ENCODE measurements at places on chromosomes 16 and 17. TPM values are rescaled to one million over a fixed set of nuclear protein-coding genes. Genes with fewer than 3 reads are reported as not detected.

The CCDC78 gene
- 18.9 TPM for total RNA-seq

DNA sequence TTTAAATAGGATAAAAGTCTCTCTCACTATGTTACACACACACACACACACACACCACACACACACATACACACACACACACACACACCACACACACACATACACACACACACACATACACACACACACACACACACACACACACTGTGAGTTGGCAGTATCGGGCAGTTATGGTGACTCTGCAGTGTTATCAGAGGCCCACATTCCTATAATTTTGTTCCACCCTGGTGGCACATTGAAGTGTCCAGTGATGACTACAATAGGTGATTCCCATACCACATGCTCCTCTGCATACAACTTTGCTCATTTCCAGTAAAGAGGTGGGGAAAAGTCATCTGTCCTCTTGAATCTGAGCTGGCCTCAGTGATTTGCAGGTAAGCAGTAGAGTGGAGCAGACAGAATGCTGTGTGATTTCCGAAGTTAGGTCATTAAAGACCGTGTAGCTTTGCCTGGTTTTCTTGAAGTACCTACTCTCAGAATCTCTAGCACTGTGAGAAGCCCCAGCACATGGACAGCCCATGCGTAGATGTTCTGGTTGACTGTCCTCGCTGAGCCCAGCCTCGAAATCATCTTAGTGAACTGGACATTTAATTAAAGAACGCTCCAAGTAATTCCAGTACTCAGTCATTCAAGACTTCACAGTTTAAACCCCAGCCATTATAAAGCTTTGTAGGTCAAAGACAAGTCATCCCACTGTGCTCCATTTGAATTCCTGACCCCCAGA, 836.6 kb upstream of the SOX9 start:
- DNase-seq, result no peak

GRCh38 chr17:50220811-50221210, 19.4 kb upstream of the COL1A1 start:
- no peak for DNase-seq

GRCh38 chr17:57370037-57370581, 113.8 kb downstream of the MSI2 start:
- no peak for DNase-seq

DNA sequence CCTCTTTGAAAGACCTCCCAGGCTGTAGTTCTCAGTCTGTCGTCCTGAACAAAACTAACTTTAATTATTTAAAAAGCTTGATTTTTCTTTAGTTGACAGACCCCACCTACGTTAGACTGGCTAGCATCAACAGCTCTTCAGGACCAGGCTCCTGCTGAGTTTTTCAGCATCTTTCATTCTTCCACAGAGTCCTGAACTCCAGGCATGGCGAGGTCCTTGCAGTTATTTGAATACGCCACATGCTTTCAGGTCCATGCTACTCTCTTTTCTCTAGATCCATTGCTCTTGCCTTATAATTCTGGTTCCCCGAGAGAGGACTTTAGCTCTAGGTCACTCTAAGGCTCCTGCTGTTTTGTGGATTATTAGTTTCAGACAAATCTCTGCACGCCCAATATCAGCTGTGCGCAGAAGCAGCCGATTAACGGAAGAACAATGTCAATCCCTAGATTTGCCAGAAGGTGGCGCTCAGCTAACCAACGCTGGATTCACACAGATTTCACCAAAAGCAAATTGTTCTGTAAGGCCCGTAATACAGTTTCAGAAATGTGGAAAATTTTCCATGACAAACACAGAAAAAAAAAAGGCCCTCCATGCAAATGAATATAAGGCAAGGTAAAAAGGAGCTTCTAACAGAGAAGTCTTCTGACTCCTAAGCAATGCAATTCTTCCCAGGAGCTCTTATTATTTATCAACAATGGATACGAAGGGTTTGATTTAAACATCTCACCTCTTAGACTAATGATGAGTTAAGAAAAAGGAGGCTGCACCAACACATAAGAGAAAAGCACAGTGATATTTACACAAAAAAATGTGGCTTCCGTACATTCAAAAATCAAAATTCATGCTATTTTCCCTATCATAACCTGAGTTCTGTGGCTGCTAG, 33.5 kb upstream of the BCO1 start:
- DNase-seq, result no peak

DNA sequence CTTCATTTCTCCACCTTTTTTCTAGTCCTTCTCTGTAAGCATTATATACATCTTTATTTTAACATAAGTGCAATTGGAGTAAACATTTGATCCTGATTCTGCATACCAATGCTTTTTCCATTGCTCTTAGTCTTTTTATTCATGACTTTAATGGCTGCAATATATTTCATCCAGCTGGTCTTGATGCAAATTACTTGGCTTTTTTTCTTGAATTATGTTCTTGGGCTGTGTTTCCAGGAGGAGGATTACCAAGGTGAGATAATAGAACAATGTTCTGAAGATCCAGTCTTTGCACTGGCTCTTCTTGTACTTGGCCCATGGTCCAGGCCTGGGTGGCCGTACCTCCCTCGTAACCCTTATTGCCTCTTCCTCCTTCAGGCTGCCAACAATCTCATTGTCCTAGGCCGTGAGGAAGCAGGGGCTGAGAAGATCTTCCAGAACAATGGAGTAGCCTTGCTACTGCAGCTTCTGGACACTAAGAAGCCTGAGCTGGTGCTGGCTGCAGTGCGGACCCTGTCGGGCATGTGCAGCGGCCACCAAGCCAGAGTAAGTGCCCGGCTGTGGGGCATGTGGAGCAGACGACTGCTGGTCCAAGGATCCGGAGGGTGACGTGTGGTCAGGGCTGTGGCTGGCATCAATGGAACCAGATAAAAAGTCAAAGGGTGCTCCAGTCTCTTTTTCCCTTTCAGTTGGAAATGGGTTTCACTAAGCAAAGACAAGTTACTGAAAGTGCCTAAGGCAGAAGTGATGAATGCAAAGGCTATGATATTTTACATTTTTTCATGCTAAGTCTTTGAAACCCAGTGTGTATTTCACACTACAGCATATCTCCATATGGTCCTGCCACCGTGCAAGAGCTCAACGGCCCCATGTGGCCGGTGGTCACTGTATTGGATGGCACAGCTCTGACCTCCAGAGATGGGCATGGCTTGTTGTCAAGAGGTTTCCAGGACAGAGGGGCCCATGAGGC, 6.9 kb downstream of the UNC45B start:
- DNase-seq, result no peak

- DNase-seq, result no peak
These were observed 8.6 kb downstream of the SARM1 start for GRCh38 chr17:28379814-28380801.

- DNase-seq, result no peak
These were observed 18.5 kb downstream of the CRLF3 start for GRCh38 chr17:30805944-30806456.

DNA sequence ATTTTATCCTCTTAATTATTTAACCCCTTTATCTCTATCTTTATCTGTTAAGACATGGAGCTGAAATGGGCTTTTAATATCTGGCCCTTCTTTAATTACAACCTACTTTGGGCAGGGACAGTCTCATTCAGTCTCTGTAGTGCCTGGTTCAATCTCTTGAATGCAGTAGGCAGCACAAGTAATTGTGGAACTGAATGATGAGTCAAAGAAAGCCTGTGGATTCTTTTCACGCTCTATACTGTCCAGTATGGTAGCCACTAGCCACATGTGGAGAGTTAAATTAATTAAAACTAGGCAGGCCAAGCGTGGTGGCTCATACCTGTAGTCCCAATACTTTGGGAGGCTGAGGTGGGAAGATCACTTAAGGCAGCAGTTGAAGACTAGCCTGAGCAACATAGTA, 9.3 kb downstream of the BPTF start:
- DNase-seq, result no peak

Measured in glutamatergic neuron (in vitro differentiated cells).